ENCODE measurements at places on chromosomes 7 and 10. TPM values are rescaled to one million over a fixed set of nuclear protein-coding genes. Genes with fewer than 3 reads are reported as not detected.

Gene OR2A5
- not detected for total RNA-seq

Gene MLXIPL
- 1.4 TPM for total RNA-seq

Gene CYP2C19
- not detected for total RNA-seq

Gene CRPPA
- 0.42 TPM for total RNA-seq

Gene SCART1
- total RNA-seq: 0.17 TPM

Gene NKX2-3
- 0.07 TPM for total RNA-seq

Gene DRGX
- not detected for total RNA-seq

Gene AFAP1L2
- 29.4 TPM for total RNA-seq

Gene LRRD1
- not detected for total RNA-seq

Gene HYAL4
- not detected for total RNA-seq

Gene RFC2
- total RNA-seq: 60.7 TPM

Gene LIPM
- total RNA-seq: not detected

Gene NRP1
- 78.6 TPM for total RNA-seq

Gene FAM131B
- total RNA-seq: 0.65 TPM

Gene TMEM60
- total RNA-seq: 23.2 TPM

Gene CYP26A1
- total RNA-seq: 3.0 TPM

Gene PRKAG2
- total RNA-seq: 33.0 TPM

Gene STOX1
- total RNA-seq: 0.65 TPM

Gene RBP3
- not detected for total RNA-seq

Gene PDK4
- total RNA-seq: 10.3 TPM

Gene TFEC
- not detected for total RNA-seq

Gene ACTL6B
- total RNA-seq: not detected

Gene TMEM270
- total RNA-seq: not detected

Gene SMKR1
- 10.1 TPM for total RNA-seq

Gene SPDYE2B
- total RNA-seq: not detected

Gene EPDR1
- total RNA-seq: 66.1 TPM

Gene BAIAP2L1
- 53.9 TPM for total RNA-seq

Gene GPR15LG
- not detected for total RNA-seq

Gene IL15RA
- 3.0 TPM for total RNA-seq

Gene PTPRZ1
- not detected for total RNA-seq

Gene CASTOR2
- total RNA-seq: 4.6 TPM

Gene FIS1
- 138 TPM for total RNA-seq

Gene KCNMA1
- 69.4 TPM for total RNA-seq

Gene RARRES2
- not detected for total RNA-seq

Gene SUN3
- not detected for total RNA-seq

Gene C10orf53
- total RNA-seq: not detected

Gene KNDC1
- total RNA-seq: 1.4 TPM

Gene OR2A42
- total RNA-seq: not detected

Gene CTNNA3
- not detected for total RNA-seq

Gene NACAD
- 0.19 TPM for total RNA-seq

Gene CPA2
- total RNA-seq: not detected
